ENCODE measurements at places on chromosomes 12 and 14.

DNA sequence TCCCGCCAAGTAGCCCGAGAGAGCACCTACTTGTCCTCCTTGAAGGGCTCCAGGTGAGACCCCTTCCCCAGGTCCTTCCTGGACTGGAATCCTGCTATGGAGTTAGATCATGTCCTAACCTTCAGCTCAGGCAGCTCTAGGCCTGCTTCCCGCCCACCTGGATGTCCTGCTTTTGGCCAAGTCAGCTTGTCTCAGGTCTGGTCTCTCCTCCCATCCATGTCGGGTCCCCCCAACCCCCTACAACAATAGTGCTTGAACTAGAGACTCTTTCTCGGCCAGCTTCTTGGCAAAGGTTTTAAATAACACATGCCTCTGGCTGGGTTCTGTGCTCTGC lies 3.6 kb downstream of the NAB2 start:
- DNase-seq, result no peak

GRCh38 chr12:10031321-10031720 lies 839 bp downstream of the CLEC9A start:
- no peak for DNase-seq

GRCh38 chr12:26633591-26634210 lies 199.3 kb downstream of the ITPR2 start:
- DNase-seq, result no peak

DNA sequence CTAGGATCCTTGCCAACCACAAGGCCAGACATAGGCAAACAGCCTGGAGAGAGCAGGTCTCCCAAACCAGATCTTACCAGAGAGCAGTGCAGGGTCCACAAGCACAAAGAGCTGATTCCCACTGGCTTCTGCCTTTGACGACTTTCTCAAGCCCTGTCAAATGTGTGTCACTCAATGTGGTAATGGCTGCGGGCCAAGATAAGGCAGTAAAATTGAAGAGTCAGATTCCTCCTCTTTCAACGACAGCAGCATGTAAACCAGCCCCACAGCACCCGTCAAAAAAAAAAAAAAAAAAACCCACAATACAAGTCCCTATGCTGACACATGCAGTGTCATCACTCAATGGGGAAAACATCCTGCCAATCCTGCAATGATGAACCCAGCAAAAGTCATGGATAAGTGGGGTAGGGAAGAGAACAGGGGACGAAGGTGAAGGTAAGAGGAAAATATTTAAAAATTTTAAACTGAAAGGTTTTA lies at the start of gene STON2:
STON2 (minus strand) TSS at position 123 of the 477 bp plus-strand sequence. CDS start 1,942 bp downstream, outside the sequence.
- no peak for DNase-seq

GRCh38 chr14:37480446-37481290 lies 114.4 kb downstream of the FOXA1 start:
- DNase-seq, result no peak

DNA sequence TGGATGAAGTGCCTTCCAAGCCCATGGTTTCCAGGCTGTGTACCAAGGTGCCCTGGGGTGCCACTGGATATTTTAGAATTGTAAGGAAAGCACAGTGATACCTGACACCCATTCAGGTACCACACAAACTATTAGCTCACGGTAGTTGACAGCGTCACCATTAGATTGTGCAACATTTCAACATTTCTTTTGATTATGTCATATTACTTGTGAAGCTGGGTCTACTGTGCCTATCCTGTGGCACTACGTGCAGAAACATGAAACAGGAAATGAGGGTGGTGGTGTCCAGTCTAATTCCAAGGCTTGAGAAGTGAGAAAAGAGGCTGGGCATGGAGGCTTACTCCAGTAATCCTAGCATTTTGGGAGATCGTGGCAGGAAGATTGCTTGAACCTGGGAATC lies 75.5 kb upstream of the CPM start:
- no peak for DNase-seq

GRCh38 chr14:100546051-100546443 lies 41.2 kb downstream of the BEGAIN start:
- DNase-seq, result no peak

GRCh38 chr14:97361958-97362357 lies 564.8 kb downstream of the VRK1 start:
- no peak for DNase-seq

- no peak for DNase-seq
Measured at GRCh38 chr12:23008623-23009022, 383.7 kb downstream of the ETNK1 start.

DNA sequence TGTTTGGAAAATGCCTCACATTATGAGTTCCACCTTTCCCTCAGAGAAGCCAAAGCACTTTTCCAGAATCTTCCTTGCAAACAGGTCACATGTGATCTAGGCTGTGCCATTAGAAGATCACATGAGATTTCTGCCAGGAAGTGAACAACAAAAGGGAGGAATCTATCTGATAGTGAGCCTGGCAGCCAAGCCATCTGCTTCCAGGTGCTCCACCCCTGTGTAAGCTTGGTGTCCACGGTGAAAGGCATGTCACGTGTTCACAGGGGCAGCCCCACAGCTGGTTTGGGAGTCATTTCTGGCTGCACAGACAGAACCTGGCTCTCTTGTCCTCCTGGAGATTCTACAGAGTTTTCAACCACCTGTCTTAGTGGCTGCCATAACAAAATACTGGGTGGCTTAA lies 3.5 kb upstream of the KSR2 start:
- DNase-seq, result no peak

- DNase-seq, result no peak
Measured at GRCh38 chr12:27595231-27595642, 71.2 kb downstream of the PPFIBP1 start.

- no peak for DNase-seq
Measured at GRCh38 chr12:31629756-31630732, 29.4 kb upstream of the ETFBKMT start.

- no peak for DNase-seq
Measured at GRCh38 chr14:68676511-68676943, 116.3 kb downstream of the ZFP36L1 start.

DNA sequence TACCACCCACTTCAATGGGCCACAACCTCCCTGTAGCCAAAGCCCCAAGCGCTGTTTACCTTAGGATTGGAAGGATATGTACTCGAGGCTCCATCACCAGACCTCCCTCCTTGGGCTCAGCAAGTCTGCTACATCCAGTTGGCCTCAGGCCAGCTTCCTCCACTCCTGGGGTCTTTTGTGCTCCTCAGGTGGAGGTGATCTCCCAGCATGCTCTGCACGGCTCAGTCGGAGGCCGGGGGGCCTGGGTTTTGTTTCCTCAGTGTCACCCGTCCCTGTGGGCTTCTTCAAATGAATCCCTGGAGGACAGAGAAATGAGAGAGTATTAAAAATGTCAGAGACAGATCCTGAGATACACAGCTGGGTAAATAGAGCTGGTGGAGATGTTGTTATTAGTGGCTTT lies 723.1 kb upstream of the TBX3 start:
- DNase-seq, result no peak

GRCh38 chr14:64772397-64772950 lies 68.2 kb downstream of the PLEKHG3 start:
- DNase-seq, result no peak

GRCh38 chr14:105065280-105066228 lies at the start of gene GPR132:
GPR132 (minus strand) TSS chr14:105065430; CDS start chr14:105055420, 10,010 bp downstream.
- DNase-seq, result no peak

- no peak for DNase-seq
Measured at GRCh38 chr14:96844857-96845570, 47.8 kb downstream of the VRK1 start.

DNA sequence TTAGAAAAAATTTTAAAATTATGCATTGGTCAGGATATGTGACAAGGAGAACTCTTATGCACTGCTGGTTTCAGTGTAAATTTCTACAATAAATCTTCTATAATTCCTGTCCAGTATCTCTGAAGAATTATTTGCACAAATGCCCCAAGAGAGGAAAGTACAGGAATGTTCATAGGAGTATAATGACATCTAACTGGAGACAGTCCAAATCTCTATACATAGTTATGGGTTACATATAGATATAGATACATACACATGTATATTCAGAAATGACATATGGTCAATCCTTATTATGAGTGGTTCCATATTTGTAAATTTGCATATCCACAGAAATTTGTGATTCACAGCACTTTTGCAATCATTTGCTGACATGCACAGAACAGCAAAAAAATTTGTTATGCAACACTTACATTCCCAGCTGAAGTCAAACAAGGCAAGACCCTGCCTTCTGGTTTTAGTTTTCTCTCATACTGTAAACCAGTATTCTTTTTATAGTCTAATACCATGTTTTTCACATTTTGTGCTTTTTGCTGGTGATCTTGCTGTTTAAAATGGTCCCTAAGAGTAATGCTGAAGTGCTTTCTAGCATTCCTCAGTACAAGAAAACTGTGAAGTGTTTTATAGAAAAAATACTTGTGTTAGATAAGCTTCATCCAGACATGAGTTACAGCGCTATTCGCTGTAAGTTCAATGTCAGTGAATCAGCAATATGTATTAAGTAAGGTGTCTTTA lies 103.8 kb downstream of the SLC16A7 start:
- no peak for DNase-seq

DNA sequence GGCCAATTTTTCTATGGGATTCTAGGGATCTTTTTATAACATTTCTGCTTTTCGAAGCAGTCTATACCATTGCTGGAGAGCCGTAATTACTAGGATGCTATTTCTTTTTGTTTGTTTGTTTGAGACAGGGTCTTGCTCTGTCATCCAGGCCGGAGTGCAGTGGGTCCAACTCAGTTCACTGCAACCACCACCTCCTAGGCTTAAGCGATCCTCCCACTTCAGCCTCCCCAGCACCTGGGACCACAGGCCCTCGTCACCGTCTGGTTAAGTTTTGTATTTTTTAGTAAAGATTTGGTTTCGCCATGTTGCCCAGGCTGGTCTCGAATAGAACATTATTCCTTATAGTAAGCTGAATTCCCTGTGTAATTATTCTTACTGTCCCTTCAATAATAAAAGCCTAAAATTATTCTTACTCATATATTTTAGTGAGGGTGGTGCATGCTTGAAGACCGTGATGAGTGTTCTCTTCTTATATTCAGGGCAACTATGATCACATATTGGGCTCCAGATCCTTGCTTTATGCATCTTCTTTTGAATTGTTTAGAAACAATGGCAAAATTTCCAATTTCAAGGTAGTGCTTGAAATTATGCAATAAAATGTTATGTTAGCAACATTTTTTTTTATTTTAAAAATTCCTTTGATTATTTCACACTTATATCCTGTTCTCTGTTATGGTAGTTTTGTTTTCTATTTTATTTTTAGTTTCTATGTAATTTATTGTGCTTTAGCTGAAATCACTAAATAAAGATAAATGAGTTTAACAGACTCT lies 66.2 kb downstream of the CRADD start:
- DNase-seq, result no peak

DNA sequence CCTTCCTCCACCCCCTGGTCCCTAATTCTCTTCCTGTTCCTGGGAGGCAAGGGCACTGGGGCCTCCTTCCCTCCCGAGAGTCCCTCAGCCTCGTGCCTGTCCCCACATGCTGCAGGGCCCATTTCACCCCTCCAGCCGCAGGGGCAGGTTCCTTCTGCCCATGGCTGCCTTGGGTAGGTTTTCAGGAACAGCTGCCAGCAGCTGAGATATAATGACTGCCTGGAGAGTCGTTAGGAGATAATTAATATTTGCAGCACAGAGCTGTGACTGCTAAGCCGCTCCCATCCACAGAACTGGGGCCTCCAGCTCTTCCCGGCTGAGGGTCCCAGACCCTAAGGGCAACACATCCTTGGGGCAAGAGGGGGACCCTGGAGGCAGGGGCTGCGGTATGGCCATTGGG lies 211.9 kb upstream of the LHX5 start:
- no peak for DNase-seq

GRCh38 chr12:49877066-49877465 lies 26.6 kb downstream of the FAIM2 start:
- no peak for DNase-seq

DNA sequence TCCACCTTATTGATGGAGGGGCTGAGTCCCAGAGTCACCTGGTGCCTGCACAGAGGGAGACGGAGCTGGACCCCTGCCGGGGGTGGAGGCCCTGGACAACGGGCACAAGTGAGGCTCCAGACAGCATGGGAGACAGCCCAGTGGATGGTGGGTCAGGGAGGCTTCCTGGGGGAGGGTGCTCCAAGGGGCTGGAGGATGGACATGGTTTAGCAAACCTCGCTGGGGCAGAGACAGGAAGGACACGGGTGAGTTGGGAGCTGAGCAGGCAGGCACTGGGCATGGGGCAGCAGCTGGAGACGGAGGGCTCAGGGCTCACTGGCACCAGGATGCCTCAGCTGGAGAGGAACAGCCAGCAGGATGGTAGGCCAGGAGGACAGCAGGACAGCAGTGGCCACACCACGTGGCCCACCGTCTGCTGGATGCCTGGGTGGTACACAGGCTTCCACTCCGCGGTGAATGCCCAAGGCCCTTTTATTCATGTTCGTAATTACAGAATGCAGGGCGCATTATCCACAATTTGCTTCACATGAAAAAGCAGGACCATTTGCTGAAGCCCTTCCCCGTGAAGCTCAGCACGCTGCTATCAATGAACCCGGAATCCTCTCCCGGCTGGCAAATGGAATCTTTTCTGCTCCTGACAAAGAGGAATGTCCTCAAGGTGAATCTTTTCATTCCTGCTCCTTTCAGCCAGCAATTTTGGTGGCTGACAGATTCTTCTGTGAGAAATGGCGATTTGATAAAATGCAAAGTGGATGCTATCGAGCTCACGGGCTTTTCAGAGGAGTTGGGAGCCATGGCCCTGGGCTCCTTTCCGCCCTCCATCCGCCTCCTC lies 138.1 kb upstream of the C14orf180 start:
- DNase-seq, result no peak

DNA sequence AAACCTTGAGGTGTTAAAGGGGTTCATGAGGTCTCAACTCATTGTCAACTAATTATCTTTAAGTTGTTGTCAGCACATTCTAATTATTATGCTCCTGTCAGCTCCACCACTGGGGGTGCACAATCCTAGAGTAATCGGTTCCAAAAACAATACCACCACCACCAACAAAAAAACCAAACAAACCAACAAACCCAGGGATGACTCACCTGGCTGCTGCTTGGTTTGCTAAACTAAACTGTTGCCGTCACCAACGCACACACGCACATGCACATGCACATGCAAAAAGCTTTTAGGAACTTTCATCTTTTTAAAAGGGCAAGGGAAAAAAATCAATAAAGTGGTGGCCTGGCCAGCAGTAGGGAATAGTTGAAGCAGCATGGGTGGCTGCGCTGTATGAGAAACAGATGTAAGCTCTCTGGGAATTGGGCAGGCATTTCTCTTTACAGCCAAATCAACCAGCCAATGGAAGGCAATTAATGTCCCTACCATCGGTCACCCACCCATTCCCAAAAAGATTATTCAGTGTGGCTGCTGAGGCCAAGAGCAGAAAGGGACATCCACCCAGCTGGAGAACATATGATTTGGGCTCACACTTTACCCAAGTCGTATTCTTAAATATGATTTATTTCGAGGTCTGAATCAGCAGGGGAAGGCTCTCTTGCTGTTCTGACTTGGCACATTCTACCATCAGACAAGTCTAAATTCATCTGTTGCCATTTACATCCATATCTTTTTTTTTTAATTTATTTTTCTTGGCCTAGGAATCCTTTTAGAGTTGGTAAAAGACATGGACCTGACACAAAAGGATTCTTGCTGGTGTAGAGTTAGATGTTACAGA lies 20.0 kb downstream of the TMEM30B start:
- DNase-seq, result no peak

GRCh38 chr12:14965221-14965620 lies 3.8 kb upstream of the ARHGDIB start:
- DNase-seq, result no peak

Measured in hippocampal formation (tissue), 2 donors.